Left ventricle myocardium superior (tissue), 1 donor: ENCODE measurements at places on chromosomes 2 and 18. TPM values are rescaled to one million over a fixed set of nuclear protein-coding genes. Genes with fewer than 3 reads are reported as not detected.
A peak's percentile ranks its signal among the peaks of the same experiment; 100 is the strongest.

The CCT4 gene
- total RNA-seq: 102 TPM

- DNase-seq: no peak
Observed at GRCh38 chr2:197661626-197662025, 13.8 kb downstream of the RFTN2 start.

GRCh38 chr2:40317761-40318160, 134.1 kb downstream of the SLC8A1 start:
- no peak for DNase-seq

The TCF23 gene
- 0.10 TPM for total RNA-seq

GRCh38 chr2:144642131-144642530, 122.2 kb upstream of the ZEB2 start:
- DNase-seq: no peak

The TMX3 gene
- 25.7 TPM for total RNA-seq

- DNase-seq: no peak
Observed at GRCh38 chr18:8763611-8764010, 58.3 kb downstream of the MTCL1 start.

GRCh38 chr2:212348501-212348900, 190.1 kb downstream of the ERBB4 start:
- DNase-seq: no peak

GRCh38 chr2:60070196-60070595, 483.3 kb downstream of the BCL11A start:
- no peak for DNase-seq

- peak; percentile 94 for DNase-seq
Observed at GRCh38 chr2:10448576-10449485, 704 bp upstream of the ODC1 start.

The SYT4 gene
- total RNA-seq: 1.9 TPM

- no peak for DNase-seq
Observed at GRCh38 chr2:20759487-20759886, 63.4 kb downstream of the LDAH start.

DNA sequence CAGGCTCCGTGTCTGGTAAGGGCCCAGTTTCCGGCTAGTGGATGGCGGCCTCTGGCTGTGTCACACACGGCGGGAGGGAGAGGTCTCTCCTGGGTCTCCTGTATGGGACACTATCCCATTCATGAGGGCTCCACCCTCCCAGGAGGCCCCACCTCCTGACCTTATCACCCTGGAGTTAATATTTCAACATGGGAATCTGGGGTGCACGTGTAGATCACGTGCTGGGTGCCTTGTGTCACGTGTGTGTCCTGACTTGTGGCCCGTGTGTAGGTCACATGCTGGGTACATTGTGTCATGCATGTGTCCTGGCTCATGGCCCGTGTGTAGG, 9.9 kb downstream of the NEU4 start:
- no peak for DNase-seq

GRCh38 chr18:6598657-6599056, 130.9 kb upstream of the ARHGAP28 start:
- no peak for DNase-seq

The CDH7 gene
- total RNA-seq: 0.05 TPM

The UGT1A10 gene
- total RNA-seq: not detected

DNA sequence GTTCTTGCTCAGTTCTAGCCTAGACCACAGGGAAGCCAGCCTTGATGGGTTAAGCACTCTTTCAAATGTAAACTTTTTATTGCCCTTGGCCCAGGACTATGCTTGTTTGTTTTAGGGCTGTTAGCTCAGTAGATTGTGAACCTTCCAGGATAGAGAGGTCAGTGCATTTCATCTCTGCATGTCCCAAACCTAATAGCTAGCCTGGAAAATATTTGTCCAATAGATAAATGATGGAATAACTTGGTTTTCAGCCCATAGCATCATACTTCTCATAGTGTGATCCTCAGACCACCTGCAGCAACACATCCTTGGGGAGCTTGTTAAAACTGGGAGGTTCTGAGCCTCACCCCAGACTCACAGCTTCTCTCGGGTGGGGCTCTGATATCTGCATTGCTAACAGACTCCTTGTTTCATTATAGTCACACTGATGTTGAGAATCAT, 59.8 kb downstream of the TRIB2 start:
- no peak for DNase-seq

The PPP4R1 gene
- total RNA-seq: 59.2 TPM

The RRM2 gene
- total RNA-seq: 1.3 TPM

DNA sequence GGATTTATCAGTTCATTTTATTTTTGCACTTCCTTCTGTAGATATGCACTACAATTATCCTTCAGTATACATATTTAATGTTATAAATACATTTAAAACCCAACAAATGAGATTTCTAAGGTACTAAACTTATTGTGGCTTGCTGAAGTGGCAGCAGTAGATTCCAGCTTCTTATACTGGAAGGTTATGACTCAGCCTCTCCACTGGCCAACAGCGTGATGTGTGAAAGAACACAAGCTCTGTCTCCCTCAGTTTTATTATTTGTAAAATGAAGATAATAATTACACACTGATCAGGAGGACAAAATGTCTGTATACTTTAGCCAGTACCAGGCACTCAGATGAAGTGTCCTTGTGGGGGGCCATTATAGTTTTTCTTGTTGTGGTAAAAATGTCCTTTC, 1147.1 kb downstream of the CNTNAP5 start:
- DNase-seq: no peak

DNA sequence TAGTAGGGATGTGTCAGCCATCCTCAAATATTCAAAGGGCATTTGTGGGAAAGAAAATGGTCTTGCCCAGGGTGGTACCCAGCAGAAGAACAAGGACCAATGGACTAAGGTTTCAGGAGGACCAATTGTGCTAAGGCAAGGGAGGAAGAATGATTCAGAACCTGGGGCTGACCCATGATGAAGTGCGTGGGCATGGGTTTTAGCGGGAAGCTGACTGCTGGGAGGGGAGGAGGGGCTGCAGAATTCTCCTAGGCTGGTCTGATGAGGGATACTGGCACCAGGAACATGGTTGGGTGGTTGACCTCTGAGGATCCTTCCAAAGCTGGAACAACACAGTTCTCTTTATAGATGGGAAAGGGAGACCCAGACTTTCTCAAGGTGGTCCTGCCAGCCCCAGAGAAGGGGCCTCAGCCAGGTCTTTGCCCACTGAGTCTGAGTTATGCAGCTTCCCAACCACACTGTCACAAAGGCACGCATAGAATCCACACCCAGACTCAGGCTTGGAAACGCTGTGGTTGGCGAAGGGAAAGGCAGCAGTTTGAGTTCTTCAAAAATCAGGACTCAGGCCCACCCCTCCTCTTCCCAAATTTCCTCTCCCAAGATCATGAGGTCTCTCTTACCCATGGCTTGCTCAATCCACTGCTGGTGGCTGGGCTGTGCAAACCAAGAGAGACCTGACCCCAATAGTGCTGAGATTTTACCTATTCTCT, 37.3 kb downstream of the MARCO start:
- DNase-seq: no peak

DNA sequence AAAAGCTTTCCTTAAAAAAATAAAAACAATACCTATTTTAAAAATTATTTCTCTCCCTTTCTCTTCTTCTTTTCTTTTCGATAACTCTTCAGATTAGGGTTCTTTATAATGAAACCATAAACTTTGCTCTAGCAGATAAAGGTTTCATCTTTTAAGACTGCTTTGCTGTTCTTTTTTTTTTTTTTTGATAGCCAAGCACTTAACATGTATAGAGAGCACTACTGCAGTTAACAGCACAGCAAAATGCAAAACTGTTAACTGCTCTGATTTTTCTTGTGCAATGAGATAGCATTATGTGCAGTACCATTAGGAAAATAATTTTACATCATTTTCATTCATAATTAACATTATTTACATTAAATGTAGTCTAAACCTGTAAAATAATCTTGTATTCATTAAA, 36.3 kb downstream of the GALNT1 start:
- DNase-seq: no peak

GRCh38 chr18:32440518-32440917, 30.2 kb downstream of the GAREM1 start:
- no peak for DNase-seq

The DCDC2C gene
- not detected for total RNA-seq

DNA sequence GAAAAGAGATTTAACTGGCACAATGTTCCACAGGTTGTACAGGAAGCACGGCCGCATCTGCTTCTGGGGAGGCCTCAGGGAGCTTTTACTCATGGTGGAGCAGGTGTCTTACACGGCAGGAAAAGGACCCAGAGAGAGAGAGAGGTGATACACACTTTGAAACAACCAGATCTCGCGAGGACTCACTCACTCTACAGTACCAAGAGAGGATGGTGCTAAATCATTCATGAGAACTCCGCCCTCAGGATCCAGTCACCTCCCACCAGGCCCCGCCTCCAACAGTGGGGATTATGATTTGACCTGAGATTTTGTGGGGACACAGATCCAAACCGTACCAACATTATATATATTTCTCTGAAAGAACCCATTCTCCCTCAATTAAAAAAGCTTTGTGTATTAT, 79.7 kb upstream of the DOCK10 start:
- DNase-seq: no peak

DNA sequence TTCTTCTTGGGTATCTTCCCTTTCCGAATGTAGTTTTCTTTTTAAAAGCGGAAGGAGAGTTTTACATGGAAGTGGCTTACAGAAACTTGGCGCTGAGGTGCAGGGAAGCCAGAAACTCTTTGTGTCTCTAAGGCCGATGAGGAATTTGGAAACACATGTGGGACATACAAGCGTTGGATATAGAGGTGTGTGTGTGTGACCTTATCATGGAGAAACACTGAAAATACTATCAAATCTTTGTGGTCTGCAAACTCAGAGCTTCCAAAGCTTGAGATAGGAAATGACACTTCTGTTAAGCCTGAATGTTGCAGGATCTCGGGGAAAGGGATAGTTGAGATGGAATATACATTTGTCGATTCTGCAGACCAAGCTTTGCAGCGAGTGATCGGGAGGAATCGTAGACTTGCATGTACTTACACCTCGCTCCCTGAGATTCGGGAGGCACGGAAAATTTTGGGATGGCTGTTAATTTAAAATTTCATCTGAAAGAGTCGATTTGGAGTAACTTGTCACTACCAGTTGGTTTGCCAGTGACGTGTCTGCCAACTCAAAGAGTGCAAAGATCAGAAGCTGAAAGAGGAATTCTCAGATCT, 1.0 kb downstream of the NAB1 start:
- no peak for DNase-seq

GRCh38 chr18:11817229-11817628, 34.0 kb upstream of the CHMP1B start:
- no peak for DNase-seq

DNA sequence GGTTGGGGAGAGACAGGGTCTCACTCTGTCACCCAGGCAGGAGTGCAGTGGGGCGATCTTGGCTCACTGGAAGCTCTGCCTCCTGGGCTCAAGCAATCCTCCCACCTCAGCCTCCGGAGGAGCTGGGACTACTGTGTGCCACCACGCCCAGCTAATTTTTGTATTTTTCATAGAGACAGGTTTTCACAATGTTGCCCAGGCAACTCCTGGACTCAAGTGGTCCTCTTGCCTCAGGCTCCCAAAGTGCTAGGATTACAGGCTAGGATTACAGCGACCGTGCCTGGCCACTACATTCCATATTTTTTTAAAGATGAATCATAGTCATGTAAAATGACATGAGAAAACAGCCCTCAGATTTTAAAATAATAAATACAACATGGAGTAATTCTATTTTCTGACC, 32.3 kb downstream of the CWC22 start:
- no peak for DNase-seq

- DNase-seq: no peak
Observed at GRCh38 chr2:233435436-233436190, 81.3 kb downstream of the DGKD start.

The ZSWIM2 gene
- not detected for total RNA-seq

- DNase-seq: no peak
Observed at GRCh38 chr2:30073523-30073922, 73.3 kb upstream of the YPEL5 start.

GRCh38 chr2:231998046-231998445, 36.5 kb downstream of the DIS3L2 start:
- no peak for DNase-seq

- no peak for DNase-seq
Observed at GRCh38 chr2:241846406-241846805, 12.3 kb downstream of the PDCD1 start.

- no peak for DNase-seq
Observed at GRCh38 chr2:72023678-72024390, 123.8 kb downstream of the CYP26B1 start.

- DNase-seq: no peak
Observed at GRCh38 chr18:9673296-9674251, 34.5 kb upstream of the RAB31 start.

GRCh38 chr18:76488190-76488589, 6.9 kb downstream of the ZNF516 start:
- DNase-seq: no peak
